ENCODE measurements at places on chromosomes 7 and 10.

GRCh38 chr10:62492012-62492869 lies 118.1 kb downstream of the ZNF365 start:
- no peak for ATAC-seq

- ATAC-seq, result no peak
Observed at GRCh38 chr7:18715988-18716387, 220.4 kb downstream of the HDAC9 start.

GRCh38 chr10:125871338-125871737 lies 9.8 kb downstream of the DHX32 start:
- no peak for ATAC-seq

GRCh38 chr10:66307826-66308225 lies 618.0 kb upstream of the LRRTM3 start:
- no peak for ATAC-seq

DNA sequence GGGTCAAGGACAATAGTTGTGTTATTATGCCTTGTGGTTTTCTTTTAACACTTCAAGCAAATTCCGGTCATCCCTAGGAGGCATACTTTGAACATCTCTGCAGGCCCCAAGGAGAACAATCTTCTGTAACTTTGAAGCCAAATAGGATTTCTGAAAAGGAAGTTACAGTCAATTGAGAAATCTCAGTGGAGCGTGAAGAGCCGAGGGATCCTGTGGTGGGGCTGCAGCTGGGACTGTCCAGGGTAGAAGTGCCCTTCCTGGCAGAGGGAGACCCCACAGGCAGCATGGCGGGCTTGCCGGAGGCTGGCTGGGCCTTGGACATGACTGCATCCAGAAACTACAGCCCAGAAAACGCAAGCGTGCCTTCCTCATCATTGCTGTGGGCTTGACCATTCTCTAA lies 179.7 kb downstream of the PTPN20 start:
- no peak for ATAC-seq

DNA sequence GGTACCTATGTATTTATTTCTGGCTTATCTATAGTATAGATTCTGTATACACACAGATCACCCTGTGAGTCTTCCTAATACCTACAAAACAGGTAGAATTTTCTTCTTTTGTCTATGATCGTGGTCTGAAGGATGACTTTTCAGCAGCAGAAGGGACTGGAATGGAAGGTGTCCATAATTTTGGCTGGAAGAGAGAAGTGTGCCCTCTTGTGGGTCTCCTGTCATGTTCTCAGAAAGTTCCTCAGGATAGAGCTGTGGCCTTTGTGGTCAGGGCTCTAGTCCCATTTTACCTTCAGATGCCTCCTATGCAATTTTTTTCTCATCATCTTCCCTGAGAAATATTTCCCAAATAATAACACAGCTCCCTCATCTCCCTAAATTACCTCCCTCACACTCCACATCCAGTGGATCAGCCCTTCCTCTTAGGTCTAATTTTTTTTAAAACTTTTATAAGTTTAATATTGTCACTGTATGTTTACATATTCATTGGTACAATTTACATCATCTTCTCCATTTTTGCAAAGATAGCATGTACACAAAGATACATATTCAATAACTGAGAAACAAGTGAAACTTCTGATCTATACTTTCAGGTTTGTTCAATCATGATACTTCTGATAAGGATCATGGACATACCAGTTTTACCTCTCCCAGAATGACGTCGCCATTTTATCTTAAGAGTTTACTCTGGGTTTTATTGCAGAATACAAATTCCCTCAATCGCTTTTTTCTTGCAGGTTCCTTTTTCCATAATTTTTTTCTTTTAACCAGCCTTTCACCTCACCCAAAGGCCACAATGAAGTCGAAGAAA lies 112.7 kb downstream of the REEP3 start:
- ATAC-seq, result no peak

GRCh38 chr7:5584096-5584495 lies 160.5 kb upstream of the TNRC18 start:
- no peak for ATAC-seq

DNA sequence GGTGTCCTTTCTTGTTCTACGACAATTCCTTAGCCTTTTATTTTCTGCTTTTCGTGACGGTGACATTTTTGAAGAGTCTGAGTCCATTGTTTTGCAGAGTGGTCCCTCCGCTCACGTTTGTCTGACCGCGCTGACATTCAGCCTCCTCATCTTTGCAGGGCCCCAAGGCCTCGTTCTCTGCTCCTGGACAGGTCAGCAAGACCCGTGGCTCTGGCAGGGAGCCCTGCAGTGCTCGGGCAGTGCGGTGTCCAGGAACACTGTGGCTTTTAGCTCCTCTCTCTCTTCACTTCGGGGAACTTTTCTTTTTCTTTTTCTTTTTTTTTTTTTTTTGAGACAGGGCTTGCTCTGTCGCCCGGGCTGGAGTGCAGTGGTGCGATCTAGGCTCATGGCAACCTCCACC lies 142.5 kb downstream of the DNAJB6 start:
- ATAC-seq, result no peak

DNA sequence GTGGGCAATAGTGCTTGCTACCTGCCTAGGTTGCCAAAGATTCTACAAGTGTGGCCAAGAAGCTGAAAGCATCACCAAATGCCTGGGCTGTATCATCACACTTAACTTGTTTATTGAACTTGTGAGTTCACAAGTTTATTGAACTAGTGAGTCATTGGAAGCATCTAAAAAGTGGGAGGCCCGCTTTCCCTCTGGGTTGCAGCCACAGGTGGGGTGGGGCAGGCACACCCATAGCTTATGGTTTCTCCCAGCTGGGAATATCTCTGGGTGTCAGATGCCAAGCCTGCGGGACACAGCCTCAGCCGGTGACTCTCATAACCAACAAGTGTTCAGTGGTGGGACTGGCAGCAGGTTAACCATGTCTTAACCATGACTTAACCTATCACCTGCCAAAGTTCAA lies 145.9 kb upstream of the FAM13C start:
- ATAC-seq, result no peak

GRCh38 chr7:140058517-140058916 lies 4.2 kb downstream of the PARP12 start:
- no peak for ATAC-seq

- no peak for ATAC-seq
Observed at GRCh38 chr10:122075171-122075570, 86.2 kb downstream of the TACC2 start.

DNA sequence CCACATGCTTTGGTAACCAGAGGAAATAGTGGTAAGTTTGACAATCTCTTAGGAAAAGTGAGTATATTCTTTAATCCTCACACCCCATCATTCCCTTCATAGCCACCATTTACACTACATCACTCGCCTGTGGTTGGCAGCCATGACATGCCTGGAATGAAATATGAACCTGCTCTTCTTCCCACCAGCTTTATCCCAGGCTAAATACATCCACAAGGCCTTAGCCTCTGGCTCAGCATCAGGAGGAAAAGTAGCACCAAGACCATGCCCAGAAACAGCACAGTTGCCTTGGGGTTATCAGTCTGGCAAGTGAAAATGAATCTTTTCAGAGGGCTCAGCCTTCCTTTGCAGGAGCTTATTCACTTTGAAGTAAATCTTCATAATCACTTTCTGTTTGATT lies 40.3 kb downstream of the SGCE start:
- no peak for ATAC-seq

- no peak for ATAC-seq
Observed at GRCh38 chr10:112650588-112651030, 203.6 kb downstream of the VTI1A start.

- no peak for ATAC-seq
Observed at GRCh38 chr10:112952282-112953173, 2.5 kb downstream of the TCF7L2 start.

- ATAC-seq, result no peak
Observed at GRCh38 chr10:94997741-94998174, 59.3 kb downstream of the CYP2C9 start.

- ATAC-seq, result no peak
Observed at GRCh38 chr7:114934713-114935112, 12.8 kb downstream of the MDFIC start.

GRCh38 chr10:83332690-83333089 lies 806.6 kb upstream of the GHITM start:
- ATAC-seq, result no peak

GRCh38 chr7:144063710-144064109 lies 5.9 kb upstream of the OR2A25 start:
- ATAC-seq, result no peak

GRCh38 chr7:95001815-95002561 lies 94.6 kb downstream of the PPP1R9A start:
- no peak for ATAC-seq

GRCh38 chr7:50645186-50645585 lies 80.0 kb upstream of the DDC start:
- no peak for ATAC-seq

- ATAC-seq, result peak; percentile 83
Observed at GRCh38 chr10:67779465-67780203, 58.4 kb downstream of the DNAJC12 start.

GRCh38 chr7:43763183-43763582 lies 4.7 kb downstream of the BLVRA start:
- no peak for ATAC-seq

- no peak for ATAC-seq
Observed at GRCh38 chr7:30525429-30525828, 20.8 kb upstream of the GGCT start.

- peak; percentile 63 for ATAC-seq
Observed at GRCh38 chr7:74174606-74175082, 488 bp downstream of the EIF4H start.

DNA sequence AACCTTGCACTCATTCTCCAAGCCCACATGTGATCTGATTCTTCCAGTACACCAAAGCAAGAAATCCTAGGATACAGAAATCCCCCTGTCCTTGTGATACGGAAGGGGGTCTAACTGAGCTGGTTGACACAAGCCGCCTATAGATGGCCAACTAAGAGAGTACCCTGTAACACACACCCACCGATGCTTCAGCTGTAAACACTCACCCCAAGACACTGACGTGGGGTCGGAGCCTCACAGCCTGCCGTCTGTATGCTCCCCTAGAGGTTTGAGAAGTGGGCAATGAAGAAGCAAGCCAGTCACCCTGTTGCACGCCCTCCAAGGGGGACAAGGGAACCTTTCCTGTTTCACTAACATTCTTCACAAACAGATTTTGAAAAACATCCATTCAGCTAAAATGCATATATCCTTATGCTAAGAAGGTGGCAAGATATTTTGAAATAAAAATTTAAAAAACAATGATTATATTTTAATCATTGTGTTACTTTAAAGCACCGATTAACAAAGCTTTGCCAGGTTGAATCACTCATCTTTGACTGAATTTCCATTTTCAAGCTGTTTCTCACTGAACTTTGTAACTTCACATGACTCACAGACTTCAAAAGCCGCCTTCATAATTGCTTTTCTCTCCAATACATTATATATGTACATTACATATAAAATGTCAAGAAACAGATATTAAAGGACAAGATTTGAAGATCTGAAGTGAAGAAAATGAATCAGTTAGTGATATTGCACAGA lies 329.3 kb downstream of the ARL4A start:
- no peak for ATAC-seq

DNA sequence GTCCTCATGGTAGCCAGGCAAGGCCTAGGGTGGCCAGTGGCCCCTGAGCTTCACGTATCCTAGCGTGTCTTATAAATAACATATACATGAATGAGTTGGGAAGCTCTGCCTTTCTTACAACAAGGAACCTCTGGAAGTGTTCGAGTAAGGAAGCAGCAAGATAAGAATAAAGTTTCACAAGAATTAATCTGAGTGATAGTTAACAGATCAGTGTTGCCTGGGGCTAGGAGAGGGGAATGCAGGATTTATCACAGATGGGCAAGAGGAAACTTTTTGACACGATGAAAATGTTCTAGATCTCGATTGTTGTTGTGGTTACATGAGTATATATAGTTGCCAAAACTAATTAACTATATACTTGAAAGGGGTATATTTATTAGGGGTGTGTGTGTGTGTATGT lies 74.2 kb downstream of the TSPAN12 start:
- no peak for ATAC-seq

DNA sequence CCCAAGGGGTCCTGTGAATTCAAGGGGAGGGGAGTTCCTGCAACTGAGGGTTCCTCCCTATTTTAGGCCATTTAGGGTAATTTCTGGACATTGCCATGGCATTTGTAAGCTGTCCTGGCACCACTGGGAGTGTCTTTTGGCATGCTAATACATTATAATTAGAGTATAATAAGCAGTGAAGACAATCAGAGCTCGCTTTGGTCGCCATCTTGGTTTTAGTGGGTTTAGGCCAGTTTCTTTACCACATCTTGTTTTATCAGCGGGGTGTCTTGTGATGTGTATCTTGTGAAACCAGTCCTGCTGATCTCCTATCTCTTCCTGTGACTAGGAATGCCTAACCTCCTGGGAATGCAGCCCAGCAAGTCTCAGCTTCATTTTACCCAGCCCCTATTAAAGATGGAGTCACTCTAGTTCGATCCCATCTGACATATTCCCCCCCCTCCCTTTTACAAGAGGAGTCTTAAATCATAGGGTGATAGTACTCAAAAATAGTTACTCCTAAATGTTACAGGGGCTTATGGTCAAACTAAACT lies 43.2 kb downstream of the SVOPL start:
- ATAC-seq, result no peak

DNA sequence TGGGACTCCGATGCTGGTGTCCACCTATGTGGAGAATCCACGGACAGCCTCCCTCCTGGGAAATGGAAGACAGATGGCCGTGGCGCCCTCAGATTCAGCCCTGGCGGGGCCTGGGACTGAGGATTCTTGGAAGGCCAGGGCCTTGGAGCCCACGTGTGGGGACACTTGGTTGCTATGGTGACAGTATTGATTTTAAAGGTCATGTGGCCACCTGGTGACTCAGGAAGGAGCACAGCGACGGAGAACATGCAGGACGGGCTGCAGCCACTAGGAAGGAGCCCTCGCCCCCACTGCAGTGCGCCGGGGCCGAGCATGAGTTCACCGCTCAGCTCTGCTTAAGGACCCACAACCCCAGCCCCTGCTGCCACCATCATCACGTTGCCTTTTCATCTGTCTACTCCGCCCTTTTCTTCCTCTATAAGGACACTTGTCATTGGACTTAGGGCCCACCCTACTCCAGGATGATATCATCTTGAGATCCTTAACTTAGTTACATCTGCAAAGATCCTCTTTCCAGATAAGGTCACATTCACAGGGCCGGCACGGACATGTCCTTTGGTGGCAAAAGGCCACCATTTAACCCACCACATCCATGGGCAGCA lies 3.7 kb upstream of the STK32C start:
- no peak for ATAC-seq

- ATAC-seq, result no peak
Observed at GRCh38 chr7:133020496-133020895, 61.4 kb downstream of the CHCHD3 start.

Data from stimulated activated memory B cell treated with anti-CD40 and anti-IgM and Interleukin-4, amounts not matched to agents 10 μg/mL and 1 μg/mL and 100 μg/mL, for 72 hours (primary cell).